Transverse colon (tissue), 4 donors: ENCODE measurements at places on chromosomes 12 and 14. TPM values are rescaled to one million over a fixed set of nuclear protein-coding genes. Genes with fewer than 3 reads are reported as not detected.

- no peak for DNase-seq
- no peak overlapping the region for H3K4me3 ChIP-seq
- H3K4me1 ChIP-seq: no peaks in the 10 kb centered on the region
- H3K27me3 ChIP-seq: no peaks in the 10 kb centered on the region
- H3K36me3 ChIP-seq: no peaks in the 10 kb centered on the region
- H3K27ac ChIP-seq: no peak overlapping the region
Measured at GRCh38 chr12:5923043-5923605, 21.9 kb downstream of the ANO2 start.

The CCDC38 gene
- total RNA-seq: not detected

The CMA1 gene
- total RNA-seq: not detected

DNA sequence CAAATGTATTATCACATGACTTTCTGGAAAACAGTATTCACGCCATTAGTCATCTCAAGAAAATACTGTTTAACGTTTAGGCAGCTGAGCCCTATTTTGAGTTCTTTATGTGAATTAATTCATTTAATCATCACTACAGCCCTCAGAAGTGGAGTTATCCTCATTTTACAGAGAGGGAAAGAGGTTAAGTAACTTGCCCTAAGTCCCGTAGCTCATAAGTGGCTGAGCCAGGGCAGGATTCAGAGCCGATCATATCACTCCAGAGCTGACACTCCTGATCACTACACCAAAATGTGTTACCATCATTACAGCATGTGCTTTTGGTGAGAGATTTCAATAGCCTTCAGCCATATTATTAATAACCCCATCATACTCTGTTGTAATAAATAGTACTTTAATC, 210.6 kb downstream of the FBXL14 start:
- no peak overlapping the region for H3K27ac ChIP-seq
- DNase-seq: no peak
- H3K27me3 ChIP-seq: no peaks in the 10 kb centered on the region
- H3K36me3 ChIP-seq: no peaks in the 10 kb centered on the region
- H3K4me3 ChIP-seq: no peak overlapping the region
- no peaks in the 10 kb centered on the region for H3K4me1 ChIP-seq

DNA sequence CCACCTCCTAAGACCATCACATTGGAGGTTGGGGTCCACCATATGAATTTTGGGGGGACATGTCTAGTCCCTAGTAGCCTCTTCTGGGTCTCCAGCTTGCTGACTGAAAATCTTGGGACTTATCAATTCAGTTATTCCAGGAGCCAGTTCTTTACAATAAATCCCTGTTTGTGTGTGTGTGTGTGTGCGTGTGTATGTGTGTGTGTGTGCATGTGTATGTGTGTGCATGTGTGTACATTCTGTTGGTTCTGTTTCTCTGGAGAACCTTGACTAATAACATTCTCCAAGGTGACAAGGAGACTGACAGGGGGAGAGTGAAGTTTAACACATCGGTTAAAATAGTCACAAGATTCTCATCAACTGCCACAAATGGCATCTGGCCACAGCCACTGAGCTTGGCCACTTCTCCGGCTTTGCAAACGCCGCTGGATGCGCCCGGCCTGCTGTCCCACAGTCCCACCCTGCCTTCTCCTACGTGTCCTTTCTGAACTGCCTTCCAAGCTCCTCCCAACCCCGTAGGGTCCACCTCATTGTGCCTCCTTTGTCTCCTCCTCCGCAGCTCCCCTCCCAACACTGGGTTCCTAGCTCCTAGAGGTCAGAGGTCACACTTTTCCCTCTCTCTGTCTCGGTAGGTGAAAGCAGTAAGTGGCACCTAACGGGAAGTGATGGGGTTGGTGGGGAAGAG, 88.1 kb upstream of the DIO3 start:
- H3K4me3 ChIP-seq: no peak overlapping the region
- no peak for DNase-seq
- H3K4me1 ChIP-seq: peaks cover 10% of the 10 kb centered on the region
- H3K27ac ChIP-seq: no peak overlapping the region
- no peaks in the 10 kb centered on the region for H3K36me3 ChIP-seq

- peak overlapping the region; percentile 70 for H3K27ac ChIP-seq
- H3K4me3 ChIP-seq: peak overlapping the region; percentile 36
- DNase-seq: peak; percentile 86
- no peaks in the 10 kb centered on the region for H3K27me3 ChIP-seq
Measured at GRCh38 chr14:94390372-94391086, 2.1 kb upstream of the SERPINA1 start.
